NCI-H446 (cell line): ENCODE measurements at places on chromosomes 13 and 19.

- no peak for DNase-seq
Observed at GRCh38 chr13:113970810-113971470, 2.9 kb downstream of the C13orf46 start.

- DNase-seq: no peak
Observed at GRCh38 chr13:99392470-99393135, 85.4 kb upstream of the GPR183 start.

GRCh38 chr19:19540064-19540714 is 2.1 kb downstream of the CILP2 start:
- no peak for DNase-seq

- DNase-seq: peak; percentile 22
Observed at GRCh38 chr13:26051657-26052311, at the start of gene SHISA2. Gene SHISA2 (minus strand): TSS chr13:26052016. CDS start chr13:26050975, 1,041 bp downstream.
